ENCODE measurements at places on chromosomes 16 and 17.

- DNase-seq: no peak
Observed at GRCh38 chr17:21815352-21816063, 123.2 kb downstream of the KCNJ18 start.

DNA sequence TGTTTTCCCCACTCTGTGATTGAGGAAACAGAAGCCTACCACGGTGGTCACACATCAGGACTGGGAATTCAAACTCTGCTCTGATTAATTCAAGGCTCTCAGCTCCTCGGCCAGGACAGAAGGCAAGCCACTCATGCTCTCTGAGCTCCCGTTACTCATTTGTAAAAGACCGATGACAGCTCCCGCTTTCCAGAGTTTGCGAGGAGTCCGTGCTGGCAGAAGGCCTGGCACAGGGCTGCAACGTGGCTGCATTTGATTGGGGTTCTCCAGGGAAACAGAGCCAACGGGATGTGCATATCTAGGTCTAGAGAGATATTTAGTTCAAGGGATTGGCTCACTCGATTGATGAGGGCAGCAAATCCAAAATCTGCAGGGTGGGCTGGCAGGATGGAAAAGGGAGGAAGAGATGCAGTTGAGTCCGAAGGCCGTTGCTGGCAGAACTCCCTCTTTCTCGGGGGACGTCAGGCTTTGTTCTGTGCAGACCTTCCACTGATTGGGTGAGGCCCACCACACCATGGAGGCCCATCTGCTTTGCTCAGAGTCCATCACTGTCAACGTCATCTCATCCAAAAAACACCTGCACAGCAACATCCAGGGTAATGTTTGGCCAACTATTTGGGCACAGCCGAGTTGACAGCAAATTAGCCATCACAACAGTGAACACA is 215.5 kb upstream of the RPL38 start:
- no peak for DNase-seq

DNA sequence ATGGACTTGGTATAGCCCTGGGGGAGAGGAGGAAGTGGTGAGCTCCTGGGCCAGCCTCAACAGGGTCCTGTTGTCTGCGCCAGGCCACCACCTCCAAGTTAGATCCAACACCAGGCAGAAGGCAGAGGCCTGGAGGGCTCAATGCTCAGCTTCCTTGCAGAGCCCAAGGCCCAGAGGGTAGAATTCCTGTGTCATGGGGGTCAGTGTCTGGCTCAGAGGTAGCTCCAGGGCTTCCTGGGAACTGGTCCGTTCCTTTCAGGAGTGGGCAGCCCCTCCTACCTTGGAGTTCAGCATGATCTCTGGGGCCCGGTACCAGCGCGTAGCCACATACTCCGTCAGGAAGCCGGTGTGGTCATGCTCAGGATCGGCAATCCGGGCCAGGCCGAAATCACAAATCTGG is 4.4 kb upstream of the GDPD3 start:
- DNase-seq: no peak

DNA sequence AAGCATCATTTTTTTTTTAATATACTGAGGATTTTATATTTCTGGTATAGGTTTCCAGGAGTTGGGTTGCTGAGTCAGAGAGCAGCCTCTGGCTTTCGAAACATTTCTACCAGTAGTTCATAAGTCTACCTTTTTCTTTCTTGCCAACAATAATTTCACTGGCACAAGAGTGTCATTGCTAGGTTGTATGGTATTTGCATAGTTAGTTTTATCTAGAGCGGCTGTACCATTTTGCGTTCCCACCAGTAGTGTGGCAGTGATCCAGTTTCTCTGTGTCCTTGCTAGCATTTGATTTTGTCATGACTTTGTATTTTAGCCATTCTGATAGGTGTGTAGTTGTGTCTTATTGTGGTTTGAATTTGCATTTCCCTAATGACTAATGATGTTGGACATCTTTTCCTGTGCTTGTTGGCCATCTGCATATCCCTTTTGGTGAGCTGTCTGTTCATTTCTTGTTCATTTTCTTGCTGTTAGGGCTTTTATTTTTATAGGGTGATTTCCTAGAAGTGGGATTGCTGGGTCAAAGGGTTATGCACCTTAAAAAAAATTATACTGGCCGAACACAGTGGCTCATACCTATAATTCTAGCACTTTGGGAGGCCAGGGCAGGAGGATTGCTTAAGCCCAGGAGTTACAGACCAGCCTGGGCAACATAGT is 39.9 kb downstream of the SNX29 start:
- no peak for DNase-seq

- DNase-seq: no peak
Observed at GRCh38 chr16:86653285-86654006, 75.1 kb downstream of the FOXL1 start.

GRCh38 chr17:64084086-64084939 is 45.6 kb downstream of the ERN1 start:
- peak; percentile 40 for DNase-seq

GRCh38 chr17:50028736-50029120 is 27.2 kb upstream of the ITGA3 start:
- DNase-seq: no peak

- no peak for DNase-seq
Observed at GRCh38 chr16:15606518-15607220, 36.3 kb downstream of the MARF1 start.

- DNase-seq: no peak
Observed at GRCh38 chr17:35679007-35679682, 52.3 kb upstream of the RASL10B start.

- no peak for DNase-seq
Observed at GRCh38 chr17:2082003-2082781, 27.3 kb downstream of the HIC1 start.

DNA sequence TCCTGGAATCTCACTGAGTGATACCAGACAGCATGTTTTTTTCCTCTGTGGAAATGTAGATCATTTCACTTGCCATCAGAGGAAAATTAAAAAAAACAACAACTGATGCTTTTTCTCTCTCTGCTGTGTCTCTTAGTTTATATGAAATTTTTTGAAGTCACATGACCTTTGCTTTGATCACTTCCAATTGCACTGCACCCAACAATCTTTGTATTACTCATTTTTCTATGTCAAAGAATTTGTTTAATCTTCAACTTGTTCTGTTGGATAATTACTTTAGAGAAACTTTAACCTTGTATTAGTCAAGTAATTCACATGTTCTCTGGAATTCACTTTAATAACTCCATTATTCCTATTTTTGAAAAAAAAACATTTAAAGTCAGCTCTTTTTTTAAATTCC is 1452.7 kb upstream of the CDH8 start:
- DNase-seq: no peak

GRCh38 chr17:3827124-3827773 is 18.8 kb downstream of the NCBP3 start:
- no peak for DNase-seq

DNA sequence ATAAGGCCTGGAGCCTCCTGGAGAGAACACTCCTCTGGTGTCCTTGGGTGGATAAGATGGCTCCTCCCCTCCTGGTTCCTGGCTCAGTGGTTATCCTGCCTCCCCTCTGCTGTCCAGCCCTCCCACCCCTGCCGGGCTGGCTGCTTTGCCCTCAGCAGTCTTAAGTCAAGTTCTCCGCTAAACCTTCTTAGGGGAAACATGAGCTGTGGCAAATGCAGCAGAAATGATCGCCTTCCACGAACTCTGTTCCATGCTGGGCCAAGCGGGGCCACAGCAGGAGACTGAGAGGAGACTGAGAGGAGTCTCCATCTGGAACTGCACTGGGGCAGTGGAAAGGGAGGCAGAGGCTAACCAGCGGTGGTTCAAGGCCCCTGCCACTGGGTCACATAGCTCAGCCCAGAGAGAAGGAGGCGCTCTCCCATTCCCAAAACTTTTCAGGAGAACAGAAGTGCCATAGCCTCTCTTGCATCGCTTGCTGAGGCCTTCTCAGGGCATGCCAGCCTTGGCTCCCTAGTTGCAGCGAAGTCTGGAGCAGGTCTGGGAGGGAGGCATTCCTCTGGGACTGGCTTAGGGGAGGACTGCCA is 26.9 kb downstream of the TNS4 start:
- DNase-seq: no peak

GRCh38 chr17:82973456-82974135 is 105.8 kb upstream of the METRNL start:
- no peak for DNase-seq

- DNase-seq: no peak
Observed at GRCh38 chr17:81429821-81430551, 34.7 kb downstream of the BAHCC1 start.

DNA sequence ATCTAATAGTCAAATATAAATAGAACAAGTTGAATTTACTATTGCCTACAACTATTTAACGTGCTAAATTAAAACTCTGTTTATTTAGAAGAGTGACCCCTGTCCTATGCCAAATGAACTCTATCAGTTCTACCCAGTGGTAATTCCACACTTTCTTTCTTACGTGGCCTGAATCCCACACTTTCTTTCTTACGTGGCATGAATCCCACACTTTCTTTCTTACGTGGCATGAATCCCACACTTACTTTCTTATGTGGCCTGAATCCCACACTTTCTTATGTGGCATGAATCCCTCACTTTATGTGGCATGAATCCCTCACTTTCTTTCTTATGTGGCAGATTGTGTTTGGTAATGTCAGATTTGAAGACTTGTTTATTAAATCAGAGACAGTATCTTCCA is 6.2 kb downstream of the FOXK2 start:
- no peak for DNase-seq

- no peak for DNase-seq
Observed at GRCh38 chr16:57707331-57707730, 12.7 kb downstream of the DRC7 start.

DNA sequence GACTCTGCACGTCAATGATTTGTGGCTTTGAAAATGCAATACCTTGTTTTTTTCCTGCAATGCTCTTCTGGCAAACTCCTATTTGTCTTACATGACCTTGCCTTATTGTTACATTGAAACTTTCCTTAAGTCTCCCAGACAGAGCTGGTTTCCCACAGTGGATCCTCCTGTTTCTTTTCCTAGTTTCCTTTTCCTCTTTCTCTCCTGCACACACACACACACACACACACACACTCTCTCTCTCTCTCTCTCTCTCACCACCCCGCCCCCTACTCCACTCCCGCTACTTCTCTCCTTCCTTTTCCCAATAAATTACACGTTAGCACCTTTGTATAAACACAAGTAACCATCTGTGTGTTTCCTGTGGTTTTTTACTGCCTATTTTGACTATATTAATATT is 2.3 kb downstream of the ORC6 start:
- DNase-seq: no peak

DNA sequence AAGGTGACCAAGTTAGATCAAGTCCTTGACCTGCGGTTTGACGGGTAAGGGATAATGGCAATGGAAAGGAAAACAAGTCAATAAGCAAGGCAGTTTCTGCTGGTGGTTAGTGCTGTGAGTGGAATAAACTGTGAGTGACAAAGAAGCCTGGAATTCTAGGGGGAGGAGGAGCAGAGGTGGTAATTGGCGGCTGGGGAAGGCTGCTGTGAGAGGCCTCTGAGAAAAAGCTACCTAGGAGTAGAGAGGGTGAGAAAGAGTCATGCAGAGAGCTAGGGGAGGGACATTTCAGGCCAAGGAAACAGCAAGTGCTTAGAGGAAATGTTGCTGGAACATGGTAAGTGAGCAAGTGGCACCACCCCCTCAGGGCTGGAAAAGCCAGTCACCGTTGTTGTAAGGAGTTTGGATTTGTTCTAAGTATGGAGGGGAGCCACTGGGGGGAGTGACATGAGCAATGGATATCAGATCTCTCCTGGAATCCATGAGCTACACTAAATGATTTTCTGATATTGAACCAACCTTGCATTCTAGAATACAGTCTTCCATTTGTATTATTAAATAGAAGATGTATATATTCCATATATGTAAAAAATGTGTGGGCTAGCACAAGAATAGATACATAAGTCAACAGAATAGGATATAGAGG is 6.7 kb downstream of the NLRC3 start:
- no peak for DNase-seq

GRCh38 chr17:78130090-78130436 is 508 bp upstream of the TMC8 start:
- no peak for DNase-seq

DNA sequence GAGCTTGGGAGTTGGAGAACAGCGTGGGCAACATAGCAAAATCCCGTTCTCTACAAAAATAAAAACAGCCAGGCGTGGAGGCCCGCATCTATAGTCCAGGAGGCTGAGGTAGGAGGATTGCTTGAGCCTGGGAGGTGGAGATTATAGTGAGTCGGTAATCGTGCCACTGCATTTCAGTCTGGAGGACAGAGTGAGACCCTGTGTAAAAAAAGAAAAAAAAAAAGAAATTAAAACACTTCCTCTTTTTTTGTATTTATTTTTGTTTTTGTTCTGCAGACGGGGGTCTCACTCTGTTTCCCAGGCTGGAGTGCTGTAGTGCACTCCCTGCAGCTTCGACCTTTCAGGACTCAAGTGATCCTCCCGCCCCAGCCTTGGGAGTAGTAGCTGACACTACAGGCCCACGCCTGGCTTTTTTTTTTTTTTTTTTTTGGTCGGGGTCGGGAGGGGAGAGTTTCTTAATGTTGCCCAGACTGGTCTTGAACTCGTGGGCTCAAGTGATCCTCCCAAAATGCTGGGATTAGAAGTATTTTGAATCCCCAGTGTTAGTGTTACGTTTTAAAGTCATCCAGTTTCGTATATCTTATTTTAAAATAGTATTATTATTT is 1.5 kb downstream of the IST1 start:
- no peak for DNase-seq

GRCh38 chr16:66042341-66042740 is 324.1 kb upstream of the CDH5 start:
- DNase-seq: no peak

DNA sequence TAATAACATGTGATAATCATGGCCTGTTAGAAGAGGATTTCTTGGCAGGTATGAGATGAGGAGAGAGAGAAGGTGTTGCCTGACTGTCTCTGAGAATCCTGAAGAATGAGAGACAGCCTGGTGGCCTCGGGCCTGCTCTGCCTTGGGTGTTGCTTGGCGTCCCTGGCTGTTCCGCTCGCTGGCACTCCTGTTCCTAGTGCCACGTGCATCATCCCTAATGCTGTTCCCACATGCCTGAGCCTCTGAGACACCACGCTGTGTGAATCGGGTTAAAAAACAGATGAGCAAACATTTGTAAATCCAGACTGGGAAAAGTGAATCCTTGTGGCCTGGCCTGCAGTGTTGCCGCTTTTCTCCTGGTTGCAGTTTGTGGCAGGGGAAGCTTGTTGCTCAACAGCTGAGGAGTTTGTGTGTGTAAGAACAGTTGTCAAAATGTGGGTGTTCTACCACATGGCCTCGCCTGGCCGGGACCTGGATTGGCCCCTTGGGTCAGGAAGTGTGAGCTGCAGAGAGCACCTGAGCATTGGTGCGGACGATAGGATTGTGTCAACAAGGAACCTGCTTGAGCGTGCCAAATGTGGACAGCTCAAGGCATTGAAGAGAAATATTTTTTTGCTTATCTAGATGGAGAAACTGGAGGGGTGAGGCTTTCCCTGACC is 22.0 kb downstream of the UBN1 start:
- no peak for DNase-seq
